Ascending aorta (tissue), 2 donors: ENCODE measurements at places on chromosomes 12 and 14.
A peak's percentile ranks its signal among the peaks of the same experiment; 100 is the strongest.

DNA sequence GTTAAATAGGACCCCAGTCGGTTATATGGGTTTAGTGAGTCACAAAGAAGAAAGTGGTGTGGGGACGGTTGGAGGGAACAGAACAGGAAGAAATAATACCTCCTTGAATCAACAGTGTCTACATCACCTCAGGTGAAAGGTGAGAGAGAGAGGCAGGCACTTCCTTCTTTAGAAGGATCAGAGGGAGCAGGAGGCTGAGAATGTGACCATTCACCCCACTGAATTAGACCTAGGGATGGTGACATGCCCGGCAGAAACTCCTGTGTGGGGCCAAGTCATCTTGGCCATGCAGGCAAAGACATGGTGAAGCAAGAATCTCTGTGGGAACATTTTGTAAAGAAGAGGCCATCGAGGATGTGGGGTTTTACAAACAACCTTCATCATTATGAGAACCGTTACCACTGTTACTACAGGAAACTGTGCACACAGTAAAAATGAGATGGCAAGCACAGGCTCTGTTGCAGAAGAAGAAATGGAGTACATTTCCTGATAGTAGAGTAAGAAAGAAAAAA is 1196.9 kb downstream of the VRK1 start:
- no peak overlapping the region for H3K4me3 ChIP-seq
- H3K27me3 ChIP-seq: no peaks in the 10 kb centered on the region
- DNase-seq: no peak
- no peaks in the 10 kb centered on the region for H3K36me3 ChIP-seq
- H3K27ac ChIP-seq: no peak overlapping the region
- H3K4me1 ChIP-seq: no peaks in the 10 kb centered on the region

DNA sequence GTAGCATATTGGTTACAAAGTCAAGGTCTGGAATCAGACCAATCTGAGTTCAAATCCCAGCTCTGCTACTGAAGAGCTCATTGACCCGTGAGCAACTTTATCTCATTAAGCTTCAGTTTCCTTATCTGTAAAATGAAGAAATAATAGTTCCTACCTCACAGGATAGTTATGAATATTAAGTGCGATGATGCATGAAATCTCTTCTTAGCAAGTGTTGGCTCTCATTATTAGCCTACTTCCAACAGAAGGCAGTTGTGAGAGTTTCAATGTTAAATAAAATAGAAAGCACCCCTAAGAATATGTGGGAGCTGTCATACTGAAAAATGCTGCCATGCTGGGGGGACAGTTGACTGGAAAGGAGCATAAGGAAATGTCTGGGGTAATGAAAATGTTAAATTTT is 39.0 kb upstream of the ITPR2 start:
- H3K27me3 ChIP-seq: no peaks in the 10 kb centered on the region
- no peak overlapping the region for H3K27ac ChIP-seq
- no peak for DNase-seq
- H3K4me3 ChIP-seq: no peak overlapping the region
- H3K36me3 ChIP-seq: no peaks in the 10 kb centered on the region

- peaks cover 26% of the 10 kb centered on the region for H3K27me3 ChIP-seq
- no peaks in the 10 kb centered on the region for H3K4me1 ChIP-seq
- no peak overlapping the region for H3K27ac ChIP-seq
- no peak for DNase-seq
- no peak overlapping the region for H3K4me3 ChIP-seq
These were observed 14.7 kb downstream of the NKX2-1 start for GRCh38 chr14:36505181-36505815.

DNA sequence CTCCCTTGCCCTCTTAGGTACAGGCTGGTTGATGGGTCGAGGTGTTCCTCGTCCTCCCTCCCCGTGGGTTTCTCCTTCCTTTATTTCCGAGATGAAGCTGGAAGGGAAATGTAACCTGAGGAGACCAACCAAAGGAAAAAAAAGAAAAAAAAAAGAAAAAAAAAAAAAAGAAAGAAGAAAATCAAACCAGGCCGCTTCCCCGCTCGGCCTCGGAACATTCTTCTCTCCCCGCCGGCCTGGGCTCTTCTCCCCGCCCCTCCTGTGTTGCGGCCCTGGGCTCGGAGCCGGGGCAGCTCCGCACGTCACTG is 1.6 kb upstream of the NFATC4 start:
- peak overlapping the region; percentile 96 for H3K27ac ChIP-seq
- H3K4me3 ChIP-seq: peak overlapping the region; percentile 67
- H3K4me1 ChIP-seq: peaks cover 6% of the 10 kb centered on the region
- no peak for DNase-seq

GRCh38 chr12:111580119-111580425 is 19.0 kb downstream of the ATXN2 start:
- no peak for DNase-seq
- no peaks in the 10 kb centered on the region for H3K4me1 ChIP-seq
- no peaks in the 10 kb centered on the region for H3K27me3 ChIP-seq
- no peaks in the 10 kb centered on the region for H3K36me3 ChIP-seq

DNA sequence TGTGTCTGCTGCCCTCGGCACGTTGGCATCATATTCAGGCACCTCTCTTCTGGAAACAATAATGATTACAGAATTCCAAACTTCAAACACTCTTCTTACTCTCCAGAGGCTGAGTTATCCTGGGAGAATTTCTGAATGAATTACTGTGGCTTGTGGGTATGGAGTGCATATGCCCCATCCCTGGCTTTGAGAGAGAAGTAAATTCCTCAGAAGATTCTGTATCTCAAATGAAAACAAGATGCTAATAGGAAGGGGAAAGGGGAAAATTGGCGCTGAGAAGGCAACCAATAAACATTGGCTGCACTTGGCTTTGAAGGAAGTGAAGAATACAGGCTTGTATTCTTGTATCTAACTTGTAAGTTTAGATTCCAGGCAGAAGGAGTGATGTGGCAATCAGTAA is 132.0 kb upstream of the NOVA1 start:
- H3K27ac ChIP-seq: no peak overlapping the region
- no peaks in the 10 kb centered on the region for H3K27me3 ChIP-seq
- H3K36me3 ChIP-seq: no peaks in the 10 kb centered on the region

GRCh38 chr12:32089156-32089555 is 17.5 kb upstream of the BICD1 start:
- H3K27ac ChIP-seq: no peak overlapping the region
- H3K4me3 ChIP-seq: no peak overlapping the region
- H3K36me3 ChIP-seq: no peaks in the 10 kb centered on the region
- no peaks in the 10 kb centered on the region for H3K4me1 ChIP-seq
- DNase-seq: no peak

DNA sequence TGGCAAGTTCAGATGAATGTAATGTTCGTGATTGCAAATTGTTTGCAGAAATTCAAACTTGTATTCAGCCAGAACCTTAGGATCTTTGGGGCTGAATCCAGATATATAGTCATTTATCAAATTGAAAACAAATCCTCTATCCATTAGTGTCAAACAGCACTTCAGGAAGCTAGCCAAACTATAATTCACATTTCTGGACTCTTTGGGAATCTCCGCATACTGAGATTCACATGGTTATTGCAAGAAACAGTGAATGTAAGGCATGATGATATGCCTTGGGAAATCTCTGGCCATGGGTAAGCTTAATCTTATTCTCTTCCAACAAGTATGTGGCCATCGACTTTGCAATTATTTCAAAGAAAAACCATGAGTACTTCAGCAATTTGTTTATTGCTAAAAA is 98.5 kb downstream of the KLHL28 start:
- no peaks in the 10 kb centered on the region for H3K4me1 ChIP-seq
- no peaks in the 10 kb centered on the region for H3K27me3 ChIP-seq
- H3K4me3 ChIP-seq: no peak overlapping the region
- DNase-seq: no peak

- no peaks in the 10 kb centered on the region for H3K4me1 ChIP-seq
- H3K4me3 ChIP-seq: no peak overlapping the region
- no peak for DNase-seq
- no peaks in the 10 kb centered on the region for H3K36me3 ChIP-seq
These were observed 66.4 kb downstream of the OTOGL start for GRCh38 chr12:80165746-80166145.

DNA sequence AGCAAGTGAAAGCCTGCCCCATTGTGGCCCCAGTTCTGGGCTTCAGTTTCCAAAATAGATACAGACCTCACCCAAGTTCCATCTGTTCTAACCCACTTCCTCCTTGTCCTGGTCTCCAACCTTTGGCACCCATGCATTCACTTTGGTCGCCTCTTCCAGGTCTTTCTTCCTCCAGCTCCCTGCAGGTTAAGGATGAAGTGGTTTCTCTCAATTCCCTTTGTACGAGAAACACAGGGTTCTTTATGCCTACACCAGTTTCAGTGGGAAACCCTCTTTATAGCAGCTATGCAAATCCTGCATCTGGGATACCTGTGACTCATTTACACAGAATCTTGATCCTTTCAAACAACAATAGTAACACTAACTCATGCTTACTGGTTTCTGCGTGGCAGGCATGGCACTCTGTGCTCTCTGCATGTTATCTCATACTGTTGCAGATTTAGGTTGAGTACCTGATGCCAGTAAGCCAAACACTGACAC is 110.6 kb upstream of the AMIGO2 start:
- DNase-seq: no peak
- no peaks in the 10 kb centered on the region for H3K27me3 ChIP-seq
- H3K27ac ChIP-seq: no peak overlapping the region
- H3K4me3 ChIP-seq: no peak overlapping the region
- no peaks in the 10 kb centered on the region for H3K36me3 ChIP-seq
- H3K4me1 ChIP-seq: peaks cover 5% of the 10 kb centered on the region

DNA sequence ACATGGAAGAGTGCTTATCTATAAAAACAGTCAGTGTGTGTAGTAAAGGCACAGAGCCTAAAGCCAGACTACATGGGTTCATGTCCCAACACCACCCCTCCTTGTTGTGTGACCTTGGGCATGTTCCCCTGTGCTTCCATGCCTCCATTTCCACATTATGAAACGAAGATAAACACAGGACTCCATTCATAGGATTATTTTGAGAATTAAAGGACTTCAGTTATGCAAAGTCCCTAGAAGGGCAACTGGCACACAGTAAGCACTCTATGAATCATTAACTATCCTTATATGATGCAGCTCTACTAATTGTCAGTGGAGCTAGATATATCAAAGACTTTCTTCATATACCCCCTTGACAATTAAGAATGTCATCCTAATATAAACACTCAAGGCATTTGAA is 17.8 kb downstream of the IFNG-AS1 start:
- no peaks in the 10 kb centered on the region for H3K36me3 ChIP-seq
- no peak overlapping the region for H3K4me3 ChIP-seq
- no peaks in the 10 kb centered on the region for H3K4me1 ChIP-seq
- H3K27ac ChIP-seq: no peak overlapping the region
- H3K27me3 ChIP-seq: no peaks in the 10 kb centered on the region
- no peak for DNase-seq

GRCh38 chr12:38156497-38157245 is 159.9 kb upstream of the ALG10B start:
- no peaks in the 10 kb centered on the region for H3K36me3 ChIP-seq
- no peak overlapping the region for H3K27ac ChIP-seq

DNA sequence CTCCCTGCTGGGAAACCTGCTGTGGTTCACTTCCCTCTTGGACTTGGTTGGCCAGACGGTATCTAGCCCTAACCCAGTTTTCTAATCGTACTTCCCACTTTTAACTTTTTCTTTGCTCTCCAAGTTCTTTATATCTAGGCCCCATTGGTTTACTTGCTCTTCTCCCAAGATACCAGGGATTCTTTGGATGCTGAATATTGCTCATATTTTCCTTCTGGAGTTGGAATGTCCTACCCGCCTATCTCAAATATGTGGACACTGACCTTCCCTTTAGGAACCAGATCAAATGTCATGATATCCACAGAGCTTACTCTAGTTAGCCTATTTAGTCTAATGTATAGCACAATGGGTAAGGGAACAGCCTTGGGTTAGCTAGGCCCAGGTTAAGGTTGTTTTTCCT is 228.6 kb downstream of the DACT1 start:
- H3K27ac ChIP-seq: no peak overlapping the region
- H3K36me3 ChIP-seq: no peaks in the 10 kb centered on the region
- no peaks in the 10 kb centered on the region for H3K4me1 ChIP-seq

DNA sequence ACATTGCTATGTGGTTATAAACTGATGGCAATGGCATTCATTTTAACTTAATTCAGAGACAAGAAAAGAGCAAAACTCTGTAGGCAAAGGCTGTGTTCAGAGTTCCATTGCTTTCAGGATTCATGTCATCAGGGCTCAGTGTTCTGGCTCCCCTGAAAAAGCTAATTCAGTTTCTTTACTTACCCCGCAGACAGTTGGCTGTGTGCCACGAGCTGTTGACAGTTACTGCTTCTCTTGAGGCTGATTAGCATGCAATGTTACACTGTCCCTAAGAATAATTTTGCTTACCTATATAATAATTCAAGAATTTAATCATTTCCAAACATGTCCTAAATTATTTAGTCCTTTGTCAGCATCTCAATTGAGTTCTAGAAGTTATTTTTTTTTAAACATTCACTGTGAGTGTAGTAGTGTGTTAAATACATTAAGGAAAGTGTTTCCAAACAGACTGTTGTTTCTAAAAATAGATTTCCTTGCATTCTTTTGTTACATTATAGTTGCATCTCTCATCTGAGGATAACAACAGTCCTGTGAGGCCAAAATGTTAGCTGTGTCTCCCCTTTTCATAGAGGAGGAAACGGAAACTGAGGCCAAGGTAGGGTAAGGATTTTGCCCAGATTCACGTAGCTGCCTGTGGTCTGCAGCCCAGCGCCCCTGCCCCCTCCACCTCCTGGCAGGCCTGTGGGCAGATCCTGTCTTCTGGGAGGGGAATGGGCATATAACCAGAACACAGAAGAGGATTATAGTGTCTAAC is 98.6 kb downstream of the PELI2 start:
- no peak for DNase-seq
- no peaks in the 10 kb centered on the region for H3K36me3 ChIP-seq
- no peaks in the 10 kb centered on the region for H3K4me1 ChIP-seq

DNA sequence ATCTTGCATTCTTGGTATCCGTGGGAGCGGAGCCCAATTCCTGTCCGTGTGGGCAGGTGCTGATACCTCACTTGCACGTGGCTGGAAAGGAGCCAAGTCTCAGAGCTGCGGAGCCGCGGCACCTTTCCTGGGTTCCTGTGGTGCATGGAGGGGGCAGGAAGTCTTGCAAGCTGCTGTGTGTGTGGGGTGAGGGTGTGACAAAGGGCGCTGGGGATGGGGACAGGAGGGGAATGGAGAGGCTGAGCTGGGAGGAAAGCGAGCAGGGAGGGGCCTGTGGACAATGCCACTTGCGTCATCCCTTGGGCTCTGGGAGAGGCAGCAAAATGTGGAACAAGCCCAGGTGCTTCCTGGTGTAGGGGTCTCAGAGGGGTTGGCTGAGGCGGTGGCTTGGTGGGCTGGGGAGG is 86.7 kb downstream of the CALM1 start:
- no peaks in the 10 kb centered on the region for H3K27me3 ChIP-seq
- H3K4me3 ChIP-seq: no peak overlapping the region
- no peaks in the 10 kb centered on the region for H3K36me3 ChIP-seq
- H3K4me1 ChIP-seq: no peaks in the 10 kb centered on the region
- DNase-seq: no peak

- H3K36me3 ChIP-seq: peaks cover 4% of the 10 kb centered on the region
- no peak overlapping the region for H3K27ac ChIP-seq
- H3K4me3 ChIP-seq: no peak overlapping the region
These were observed 77.0 kb downstream of the MSRB3 start for GRCh38 chr12:65355461-65355860.

- no peak overlapping the region for H3K27ac ChIP-seq
- no peak overlapping the region for H3K4me3 ChIP-seq
- no peak for DNase-seq
- no peaks in the 10 kb centered on the region for H3K27me3 ChIP-seq
These were observed 196.1 kb upstream of the ALG10B start for GRCh38 chr12:38120438-38120837.

- H3K36me3 ChIP-seq: no peaks in the 10 kb centered on the region
- H3K4me3 ChIP-seq: no peak overlapping the region
- no peaks in the 10 kb centered on the region for H3K27me3 ChIP-seq
- no peak for DNase-seq
- no peaks in the 10 kb centered on the region for H3K4me1 ChIP-seq
These were observed 102.1 kb downstream of the ERGIC2 start for GRCh38 chr12:29278673-29279420.
